ENCODE measurements at places on chromosomes 3 and 15.

GRCh38 chr3:189530822-189531221 lies 100.4 kb upstream of the TP63 start:
- DNase-seq, result no peak

DNA sequence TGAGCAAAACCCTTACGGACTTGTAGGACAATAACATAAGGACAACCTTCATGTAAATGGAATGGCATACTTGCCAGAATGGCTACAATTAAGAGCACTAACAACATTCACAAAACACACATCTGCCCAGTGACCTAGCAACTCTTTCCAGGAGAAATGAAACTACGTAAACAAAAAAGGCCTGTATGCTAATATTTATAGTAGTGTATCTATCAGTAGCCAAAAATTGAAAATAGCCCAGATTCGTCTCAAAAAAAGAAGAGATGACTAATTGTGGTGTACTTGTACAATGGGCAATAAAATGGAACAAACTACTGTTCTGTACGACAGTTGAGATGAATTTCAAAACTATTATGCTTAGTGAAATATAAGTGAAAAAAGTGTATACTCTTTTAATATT lies 38.4 kb downstream of the CMC1 start:
- no peak for DNase-seq

- no peak for DNase-seq
These were observed 106.0 kb downstream of the HMG20A start for GRCh38 chr15:77526595-77527163.

- no peak for DNase-seq
These were observed 185.0 kb downstream of the RBMS3 start for GRCh38 chr3:29465836-29466235.

- no peak for DNase-seq
These were observed 73.8 kb downstream of the MCTP2 start for GRCh38 chr15:94305133-94305532.

DNA sequence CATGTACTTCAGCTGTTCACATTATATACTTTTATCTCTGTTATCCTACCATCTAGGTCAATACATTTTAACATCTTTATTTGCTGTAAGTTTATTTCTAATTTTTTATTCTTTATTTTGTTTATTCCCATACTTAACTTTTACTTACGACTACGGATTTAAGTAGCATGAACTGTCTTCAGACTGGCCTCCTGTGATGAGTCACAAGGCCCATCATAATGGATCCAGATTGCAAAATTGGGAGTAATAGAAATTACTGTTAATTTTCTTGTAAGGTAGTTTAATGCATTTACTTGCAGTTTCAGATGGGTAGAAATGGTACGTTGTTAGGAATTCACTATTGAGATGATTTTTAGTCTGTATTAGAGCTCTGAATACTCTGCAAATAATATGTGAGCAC lies 45.9 kb downstream of the PPARG start:
- no peak for DNase-seq

GRCh38 chr3:171339598-171339997 lies 120.6 kb downstream of the TNIK start:
- DNase-seq, result no peak
